ENCODE measurements at places on chromosomes 11 and 22. TPM values are rescaled to one million over a fixed set of nuclear protein-coding genes. Genes with fewer than 3 reads are reported as not detected.

GRCh38 chr22:35894937-35895708, 133.5 kb downstream of the RBFOX2 start:
- no peak for DNase-seq

DNA sequence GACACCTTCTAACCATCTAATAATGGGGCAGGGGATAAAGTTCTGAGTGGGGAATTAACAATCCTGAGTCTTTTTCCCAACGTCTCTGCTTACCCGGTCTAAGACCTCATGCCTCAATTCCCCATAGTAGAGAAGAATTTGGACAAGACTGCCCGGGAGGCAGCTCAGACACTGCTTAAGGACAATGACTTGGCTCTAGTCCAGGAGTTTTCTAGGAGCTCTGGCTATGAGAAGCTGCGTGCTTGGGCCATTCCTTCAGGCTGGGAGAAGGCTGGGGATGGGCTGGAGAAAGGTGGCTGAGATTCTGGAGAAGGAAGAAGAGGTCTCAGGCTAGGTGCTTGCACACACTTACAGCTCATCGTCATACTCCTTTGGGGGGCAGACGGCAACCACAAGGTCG, 19.8 kb upstream of the ABCC8 start:
- no peak for DNase-seq

GRCh38 chr11:115078461-115079438, 400.4 kb downstream of the NXPE2 start:
- DNase-seq: no peak

The SEC14L3 gene
- not detected for polyA plus RNA-seq

The BEST1 gene
- 5.9 TPM for polyA plus RNA-seq

The DCDC1 gene
- polyA plus RNA-seq: not detected

DNA sequence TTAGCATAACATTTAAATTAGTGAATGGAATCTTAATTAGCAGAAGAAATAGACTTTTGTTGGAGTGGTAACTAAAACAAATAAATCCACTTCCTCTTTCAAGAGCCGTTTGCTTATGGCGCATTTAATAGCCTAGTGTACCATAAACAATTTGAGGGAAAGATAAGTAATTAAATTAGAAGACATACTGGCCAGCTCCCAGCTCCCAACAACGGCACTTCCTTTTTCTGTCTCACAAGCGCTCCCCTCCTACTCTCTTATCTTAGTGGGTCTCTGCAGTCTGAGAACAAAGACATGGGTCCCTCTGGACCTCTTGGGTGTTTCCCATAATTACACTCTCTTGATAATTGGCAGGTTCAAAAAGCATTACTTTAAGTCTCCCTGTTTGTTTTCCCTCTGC, 146.0 kb downstream of the OPCML start:
- DNase-seq: no peak

- peak; percentile 41 for DNase-seq
Observed at GRCh38 chr11:2825261-2825888, 60.2 kb downstream of the CDKN1C start.

All from CD14-positive monocyte (primary cell).